Cardiac muscle cell (in vitro differentiated cells and primary cell): ENCODE measurements at places on chromosomes 3 and 15. TPM values are rescaled to one million over a fixed set of nuclear protein-coding genes. Genes with fewer than 3 reads are reported as not detected.

DNA sequence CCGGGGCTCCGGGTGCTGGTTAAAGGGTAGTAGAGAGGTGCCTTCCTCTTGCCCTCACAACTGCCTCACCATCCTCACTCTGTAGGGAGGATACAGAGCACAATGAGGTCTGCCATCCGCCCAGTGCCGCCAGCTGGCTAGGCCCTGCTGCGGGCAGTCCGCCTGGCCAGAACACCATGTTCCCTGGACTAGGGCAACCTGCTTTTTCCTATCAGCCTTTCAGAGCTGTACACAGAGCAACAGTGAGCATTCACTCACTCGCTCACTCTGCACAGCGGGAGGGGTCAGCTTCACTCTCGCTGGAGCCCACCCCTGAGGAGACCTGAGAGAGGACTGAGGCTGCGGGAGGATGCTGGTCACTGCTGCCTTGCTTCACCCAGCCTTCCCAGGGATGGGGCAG lies 218.7 kb upstream of the CHRNA7 start:
- no peak for DNase-seq

DNA sequence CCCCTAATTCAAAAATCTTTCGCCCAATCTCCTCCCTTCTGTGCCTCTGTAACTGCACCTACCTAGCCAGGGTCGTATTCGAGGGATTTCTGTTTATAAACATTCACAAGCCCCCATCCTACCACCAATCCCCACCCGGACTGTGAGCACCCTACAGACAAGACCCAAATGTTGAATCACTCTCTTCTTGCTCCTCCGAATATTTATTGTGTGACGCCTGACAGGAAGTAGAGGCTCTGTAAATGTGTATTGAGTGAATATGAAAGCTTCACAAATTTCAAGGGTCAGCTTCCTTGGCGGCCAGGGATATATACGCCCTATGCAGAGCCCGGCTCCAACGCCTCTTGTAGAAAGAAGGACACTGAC lies 1.6 kb downstream of the BDH1 start:
- DNase-seq, result no peak

DNA sequence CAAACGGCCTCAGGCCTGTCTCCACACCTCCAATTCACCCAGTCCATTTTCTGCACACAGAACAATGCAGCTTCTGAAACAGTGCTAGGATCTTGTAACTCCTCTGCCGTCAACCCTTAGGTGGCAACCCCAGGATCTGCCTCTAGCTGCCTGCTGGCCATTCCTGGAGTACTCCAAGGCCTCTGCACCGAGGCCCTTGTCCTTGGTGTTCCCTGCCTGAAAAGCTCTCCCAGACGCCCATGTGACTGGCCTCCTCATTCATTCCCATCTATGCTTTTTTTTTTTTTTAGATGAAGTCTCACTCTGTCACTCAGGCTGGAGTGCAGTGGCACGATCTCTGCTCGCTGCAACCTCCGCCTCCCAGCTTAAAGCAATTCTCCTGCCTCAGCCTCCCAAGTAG lies 18.3 kb downstream of the RAB43 start:
- no peak for DNase-seq

GRCh38 chr3:128488991-128489673 lies 3.9 kb downstream of the GATA2 start:
- peak; percentile 59 for DNase-seq

DNA sequence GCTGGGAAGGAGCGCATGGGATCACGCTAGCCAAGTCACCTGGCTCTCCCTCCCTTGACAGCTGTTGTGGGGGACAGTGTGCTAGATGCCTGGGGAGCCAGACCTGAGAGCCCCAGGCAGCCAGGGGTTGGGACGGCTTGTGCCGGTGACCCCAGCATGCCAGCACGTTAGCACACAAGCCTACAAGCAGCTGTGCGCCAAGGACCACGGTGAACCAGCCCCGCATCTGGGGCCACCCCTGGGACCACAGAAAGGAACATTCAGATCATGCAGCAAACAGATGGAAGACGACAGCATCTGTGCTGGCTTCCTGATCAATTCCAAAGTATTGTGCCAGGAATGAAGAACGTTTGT lies 64.8 kb downstream of the NTRK3 start:
- DNase-seq, result no peak

DNA sequence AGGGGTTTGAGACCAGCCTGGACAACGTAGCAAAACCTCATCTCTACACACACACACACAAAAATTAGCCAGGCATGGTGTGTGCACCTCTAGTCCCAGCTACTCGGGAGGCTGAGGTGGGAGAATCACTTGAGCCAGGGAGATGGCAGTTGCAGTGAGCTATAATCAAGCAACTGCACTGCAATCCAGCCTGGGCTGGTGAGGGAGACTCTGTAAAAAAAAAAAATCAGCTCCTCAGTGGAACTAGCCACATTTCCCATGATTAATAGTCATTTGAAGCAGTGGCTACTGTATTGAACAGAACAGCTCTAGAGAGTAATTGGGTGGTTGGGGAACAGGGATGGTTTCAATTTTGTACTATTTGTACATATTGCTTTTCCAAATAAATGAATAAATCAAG lies 11.5 kb upstream of the FBXO40 start:
- no peak for DNase-seq

DNA sequence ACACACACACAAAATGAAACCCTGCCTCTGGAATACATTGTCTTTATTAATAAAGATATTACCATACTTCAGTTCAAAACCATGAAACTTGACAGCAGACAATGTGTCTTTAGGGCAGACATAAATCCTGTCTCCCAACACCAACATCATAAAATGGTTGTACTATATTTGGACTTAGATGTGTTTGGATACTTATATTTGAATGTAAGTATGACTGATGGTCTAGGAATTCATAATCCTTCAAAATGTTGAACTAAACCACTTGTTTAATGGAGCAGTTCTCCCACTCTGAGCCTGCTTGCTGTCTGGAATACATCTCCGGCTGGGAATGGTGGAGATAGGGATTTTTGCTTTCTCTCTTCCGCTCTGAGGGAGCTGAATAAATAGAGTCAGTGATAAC lies 10.6 kb downstream of the FBN1 start:
- DNase-seq, result no peak

- no peak for DNase-seq
Measured at GRCh38 chr3:158552124-158552523, 18.9 kb upstream of the MLF1 start.

DNA sequence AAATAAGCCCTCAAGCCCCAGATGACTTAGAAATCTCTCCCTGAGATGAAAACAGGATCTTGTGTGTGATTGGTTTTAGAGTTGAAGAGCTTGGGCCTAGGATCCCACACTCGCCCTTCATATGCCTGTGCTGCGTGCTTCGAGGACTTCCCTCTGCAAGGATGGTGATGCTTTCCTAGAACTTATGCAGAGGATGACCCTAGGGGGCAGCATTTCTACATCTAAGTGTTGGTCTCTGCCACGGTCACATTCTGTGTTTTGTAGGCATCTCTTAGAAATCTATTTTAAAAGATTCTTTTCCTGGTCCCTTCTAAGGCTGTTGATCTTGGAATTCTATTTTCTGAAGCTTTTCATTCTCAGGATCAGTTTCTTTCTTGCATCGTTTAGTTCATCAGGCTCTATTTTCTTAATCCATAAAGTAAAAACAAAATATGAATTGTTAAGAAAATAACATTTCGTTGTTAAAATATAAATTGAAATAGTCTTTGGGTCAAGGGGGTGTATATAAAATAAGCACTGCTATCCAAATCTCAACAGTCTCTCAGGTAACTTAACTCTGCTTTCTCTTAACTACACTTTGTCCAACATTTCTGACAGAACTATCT lies 45.7 kb downstream of the WDR76 start:
- DNase-seq, result peak; percentile 88

DNA sequence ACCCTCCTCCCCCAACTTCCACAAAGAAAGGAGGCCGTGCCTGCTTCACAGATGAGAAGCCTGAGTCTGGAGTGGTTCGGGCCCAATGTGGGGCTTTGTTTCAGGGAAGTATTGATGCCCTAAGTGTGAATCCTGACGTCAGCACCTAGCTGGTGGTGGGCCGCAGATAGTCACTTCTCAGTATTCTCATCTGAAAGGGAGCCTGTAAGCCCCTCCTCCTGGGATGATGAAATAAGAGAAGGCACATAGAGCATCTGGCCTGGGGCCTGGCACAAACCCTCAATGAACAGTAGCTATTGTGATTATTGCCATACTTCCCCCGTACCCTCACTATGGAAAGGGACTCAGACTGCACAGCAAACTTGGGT lies 24.8 kb downstream of the LINGO1 start:
- DNase-seq, result no peak

DNA sequence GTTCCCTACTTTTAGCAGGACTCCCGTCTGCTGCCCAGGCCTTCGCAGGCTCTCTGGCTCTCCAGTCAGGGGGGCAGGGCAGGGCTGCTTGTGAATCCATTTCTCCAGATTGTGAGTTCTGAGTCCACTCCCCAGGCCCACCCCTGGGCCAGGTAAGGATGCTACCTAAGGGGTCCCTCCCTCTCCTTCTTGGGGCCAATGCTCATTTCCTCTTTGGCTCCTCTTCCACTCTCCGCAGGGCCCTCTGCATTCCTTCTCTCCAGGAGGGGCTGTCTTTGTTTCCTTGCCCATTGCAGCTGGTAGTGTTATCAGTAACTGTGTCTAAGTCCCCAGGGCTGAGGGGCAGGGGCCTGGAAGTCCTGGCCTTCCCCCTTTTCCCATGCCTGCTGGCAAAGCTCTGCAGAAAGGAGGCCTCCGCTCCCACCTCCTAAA lies 13.0 kb upstream of the CACNA2D2 start:
- DNase-seq, result no peak

- no peak for DNase-seq
Measured at GRCh38 chr3:101942356-101942755, 93.0 kb downstream of the NFKBIZ start.

- no peak for DNase-seq
Measured at GRCh38 chr3:46239301-46239938, 2.8 kb upstream of the CCR3 start.

- DNase-seq, result no peak
Measured at GRCh38 chr3:132198516-132198915, 118.7 kb upstream of the ACP3 start.

DNA sequence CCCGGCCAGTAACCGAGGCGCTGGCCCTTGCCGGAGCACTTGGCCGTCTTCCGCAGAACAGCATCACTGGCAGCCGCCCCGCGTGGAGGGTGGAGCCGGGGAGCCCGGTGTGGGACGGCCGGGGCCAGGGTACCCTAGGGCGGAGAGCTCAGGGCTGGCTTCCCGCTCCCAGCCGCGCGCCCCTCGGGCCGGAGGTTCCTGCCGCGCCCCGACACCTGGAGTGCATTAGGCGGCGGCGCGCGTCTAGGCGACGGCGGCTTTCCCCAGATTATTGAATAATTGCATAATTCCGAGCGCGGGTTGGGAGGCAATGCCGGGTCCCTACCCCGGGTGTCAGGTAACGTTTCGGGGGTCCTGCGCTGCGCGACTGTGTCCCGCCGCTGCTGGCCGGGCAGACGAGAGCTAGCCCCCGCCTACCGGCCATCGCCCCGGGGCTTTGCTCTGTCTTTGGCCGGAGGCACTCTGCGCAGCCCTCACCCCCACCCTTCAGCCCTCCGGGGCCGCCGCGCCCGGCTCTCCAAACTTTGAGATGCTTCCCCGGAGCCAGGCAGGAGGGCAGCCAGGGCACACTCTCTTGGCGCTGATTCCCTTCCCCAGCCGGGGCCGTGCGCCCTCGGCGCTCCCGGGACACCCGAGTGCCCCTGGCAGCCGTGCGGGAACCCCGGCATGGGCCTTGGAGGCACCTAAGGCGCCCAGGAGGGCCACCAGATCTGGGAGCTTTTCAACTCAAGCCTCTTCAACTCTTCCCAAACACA lies 749 bp downstream of the ITGA11 start:
- peak; percentile 14 for DNase-seq

- no peak for DNase-seq
Measured at GRCh38 chr3:167394003-167394402, 13.9 kb upstream of the ZBBX start.

DNA sequence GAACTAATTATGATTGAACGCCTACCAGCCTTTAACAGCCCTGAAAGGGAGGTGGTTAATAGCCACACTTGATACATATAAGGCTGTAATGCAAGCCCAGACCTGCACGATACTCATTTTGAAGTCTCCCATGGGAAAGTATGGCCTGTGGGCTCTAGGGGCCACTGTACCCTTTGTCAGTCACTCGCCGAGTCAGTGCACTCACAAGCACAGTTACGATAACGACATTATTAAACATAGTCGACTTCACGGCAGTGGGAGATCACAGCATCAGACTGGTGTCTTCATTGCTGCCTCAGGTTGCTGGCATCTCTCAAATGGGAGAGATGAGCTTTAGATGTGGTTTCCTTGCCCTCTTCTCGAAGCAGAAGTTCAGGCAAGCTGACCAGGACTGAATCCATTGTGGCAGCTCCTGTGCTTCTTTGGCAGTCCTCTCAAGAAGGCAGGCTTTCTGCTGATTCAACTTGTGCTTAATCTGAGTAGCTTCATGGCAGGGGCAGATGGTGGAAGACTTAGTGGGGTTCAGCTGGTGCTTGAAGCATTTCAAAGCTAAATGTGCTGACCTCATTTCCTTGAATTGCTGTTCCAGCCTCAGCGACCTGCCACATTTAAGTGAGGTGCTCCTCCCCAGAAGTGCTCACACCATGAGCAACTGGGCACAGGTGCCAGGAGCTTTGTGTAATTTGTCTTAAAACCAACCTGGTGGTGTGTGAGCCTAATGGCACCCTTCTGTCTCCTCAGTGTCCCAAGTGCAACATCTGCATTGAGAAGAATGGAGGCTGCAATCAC lies 15.8 kb upstream of the P4HTM start:
- DNase-seq, result no peak

DNA sequence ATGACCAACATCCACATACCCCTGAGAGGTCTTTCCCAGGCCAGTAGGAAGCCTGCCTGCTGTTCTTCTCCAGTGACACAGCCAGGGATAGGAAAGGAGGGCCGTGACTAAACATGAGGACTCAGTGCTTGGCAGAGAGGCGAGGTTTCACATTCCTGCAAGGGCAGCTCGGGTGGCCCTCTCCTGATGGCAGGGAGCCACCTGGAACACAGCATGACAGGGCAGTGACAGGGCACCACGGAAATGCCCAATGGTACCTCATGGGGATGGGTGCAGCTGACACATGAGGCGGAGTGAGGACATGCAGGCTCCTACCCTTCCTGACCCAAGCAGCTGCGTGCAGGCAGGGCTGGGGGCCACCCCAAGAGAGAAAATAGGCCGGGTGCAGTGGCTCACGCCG lies 7.4 kb upstream of the TGM5 start:
- DNase-seq, result no peak

- DNase-seq, result peak; percentile 32
Measured at GRCh38 chr15:75577401-75578172, 1.5 kb downstream of the PTPN9 start.

GRCh38 chr3:126087552-126088175 lies 3.7 kb upstream of the SLC41A3 start:
- no peak for DNase-seq

- DNase-seq, result no peak
Measured at GRCh38 chr15:63460210-63461155, 43.9 kb upstream of the USP3 start.

The CCK gene
- 0.65 TPM in 1 of 2 replicates, not detected in the other for polyA plus RNA-seq

The MYLK gene
- 5.8 TPM in 2 replicates for polyA plus RNA-seq

The SLC15A2 gene
- 0.02 TPM in 1 of 2 replicates, not detected in the other for polyA plus RNA-seq

The EFCC1 gene
- polyA plus RNA-seq, result 0.07 TPM in 1 of 2 replicates, not detected in the other

The SEMA3F gene
- 20.0 and 21.8 TPM in 2 replicates for polyA plus RNA-seq

The CA12 gene
- polyA plus RNA-seq, result not detected in 2 replicates

The FBN1 gene
- polyA plus RNA-seq, result 1.7 and 2.1 TPM in 2 replicates

The SGO1 gene
- 10.1 and 30.6 TPM in 2 replicates for polyA plus RNA-seq

The DZIP1L gene
- polyA plus RNA-seq, result 19.4 and 21.5 TPM in 2 replicates

The ITIH4 gene
- polyA plus RNA-seq, result 1.7 and 2.0 TPM in 2 replicates

The CP gene
- polyA plus RNA-seq, result not detected in 2 replicates

The AGBL1 gene
- polyA plus RNA-seq, result 0.05 and 0.11 TPM in 2 replicates

The CASR gene
- polyA plus RNA-seq, result not detected in 2 replicates

The NOX5 gene
- 0.39 and 1.4 TPM in 2 replicates for polyA plus RNA-seq

The CELSR3 gene
- polyA plus RNA-seq, result 3.1 and 3.4 TPM in 2 replicates

The PP2D1 gene
- 0.13 and 0.27 TPM in 2 replicates for polyA plus RNA-seq

The C3orf52 gene
- 10.0 and 18.8 TPM in 2 replicates for polyA plus RNA-seq

The GP5 gene
- 0.21 TPM in 1 of 2 replicates, not detected in the other for polyA plus RNA-seq

The GUCA1C gene
- polyA plus RNA-seq, result not detected in 2 replicates
